ENCODE measurements at places on chromosomes 2 and 18.

DNA sequence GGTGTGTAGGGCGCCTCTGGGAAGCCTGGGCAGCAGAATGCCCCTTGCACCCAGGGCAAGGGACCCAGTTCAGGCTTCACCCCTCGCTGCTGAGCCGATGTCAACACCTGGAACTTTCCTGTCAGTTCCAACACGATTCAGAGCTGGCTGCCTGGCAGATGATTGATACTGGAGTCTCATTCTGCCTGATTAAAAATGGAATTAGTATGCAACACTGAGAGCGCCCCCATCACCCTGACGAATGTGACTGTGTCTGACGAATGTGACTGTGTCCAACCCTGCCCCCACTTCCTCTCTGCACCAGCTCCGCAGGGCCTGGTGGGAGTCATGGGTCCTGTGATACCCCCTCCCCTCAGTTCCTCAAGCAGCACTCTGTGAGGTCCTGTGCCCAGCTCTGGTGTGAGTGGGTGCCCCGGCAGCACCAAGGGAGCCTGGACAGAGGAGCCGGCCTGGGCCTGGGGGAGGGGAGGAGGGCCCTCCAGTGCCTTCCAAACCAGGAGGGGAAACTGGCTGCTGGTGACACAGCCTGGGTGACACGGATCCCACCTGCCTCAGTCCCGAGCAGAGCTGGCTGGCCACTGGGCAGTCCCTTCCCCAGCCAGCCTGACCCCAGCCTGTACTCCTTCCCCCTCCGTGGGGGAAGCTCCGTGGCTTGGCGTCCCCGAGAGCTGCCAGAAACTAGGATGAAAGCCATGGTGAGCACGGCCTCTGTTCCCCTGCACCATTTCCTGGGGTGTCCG lies 41.4 kb upstream of the ALPP start:
- no peaks in the 10 kb centered on the region for H3K36me3 ChIP-seq
- DNase-seq: no peak
- H3K27me3 ChIP-seq: peaks cover 15% of the 10 kb centered on the region
- H3K4me1 ChIP-seq: peaks cover 3% of the 10 kb centered on the region
- H3K27ac ChIP-seq: no peak overlapping the region

DNA sequence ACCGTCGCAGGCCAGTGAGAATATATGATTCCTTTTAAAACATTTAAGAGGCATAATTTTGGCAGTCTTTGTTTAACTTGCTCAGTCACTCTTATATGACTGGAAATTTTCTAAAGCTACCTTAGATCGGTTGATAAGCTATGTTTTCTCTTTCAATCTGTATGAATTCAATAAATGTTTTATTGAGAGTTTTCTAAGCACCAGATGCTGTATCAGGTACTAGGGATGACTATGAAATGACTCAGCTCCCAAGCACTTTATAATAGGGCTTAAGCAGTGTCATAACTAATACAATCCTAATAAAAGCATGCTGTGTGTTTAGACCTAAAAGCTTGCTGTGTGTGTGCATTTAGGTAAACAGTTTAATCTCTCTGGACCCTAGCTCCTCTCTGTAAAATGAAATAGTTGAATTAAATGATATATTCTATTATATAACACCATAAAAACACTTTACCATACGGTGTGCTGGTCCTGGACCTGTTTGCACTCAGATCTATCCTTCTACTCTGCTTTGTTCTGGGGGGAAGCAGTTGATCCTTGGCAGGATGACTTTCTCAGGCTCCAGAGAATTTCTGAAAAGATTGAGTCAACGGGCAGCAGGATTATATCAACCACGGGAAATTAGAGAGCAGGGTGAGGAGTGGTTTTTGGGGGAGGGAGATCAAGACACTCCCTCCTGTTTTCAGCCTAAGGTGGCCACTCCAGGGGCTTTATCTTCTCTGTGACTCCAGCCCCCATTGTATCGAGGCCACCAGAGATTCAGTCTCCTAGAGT lies 26.1 kb upstream of the SLC38A11 start:
- no peak overlapping the region for H3K4me3 ChIP-seq
- no peak for DNase-seq
- H3K4me1 ChIP-seq: peaks cover 13% of the 10 kb centered on the region
- no peak overlapping the region for H3K27ac ChIP-seq
- no peaks in the 10 kb centered on the region for H3K27me3 ChIP-seq

GRCh38 chr2:181440919-181441318 lies 16.3 kb upstream of the ITGA4 start:
- no peak overlapping the region for H3K27ac ChIP-seq
- H3K4me1 ChIP-seq: no peaks in the 10 kb centered on the region
- no peaks in the 10 kb centered on the region for H3K36me3 ChIP-seq
- no peak overlapping the region for H3K4me3 ChIP-seq
- H3K27me3 ChIP-seq: no peaks in the 10 kb centered on the region

DNA sequence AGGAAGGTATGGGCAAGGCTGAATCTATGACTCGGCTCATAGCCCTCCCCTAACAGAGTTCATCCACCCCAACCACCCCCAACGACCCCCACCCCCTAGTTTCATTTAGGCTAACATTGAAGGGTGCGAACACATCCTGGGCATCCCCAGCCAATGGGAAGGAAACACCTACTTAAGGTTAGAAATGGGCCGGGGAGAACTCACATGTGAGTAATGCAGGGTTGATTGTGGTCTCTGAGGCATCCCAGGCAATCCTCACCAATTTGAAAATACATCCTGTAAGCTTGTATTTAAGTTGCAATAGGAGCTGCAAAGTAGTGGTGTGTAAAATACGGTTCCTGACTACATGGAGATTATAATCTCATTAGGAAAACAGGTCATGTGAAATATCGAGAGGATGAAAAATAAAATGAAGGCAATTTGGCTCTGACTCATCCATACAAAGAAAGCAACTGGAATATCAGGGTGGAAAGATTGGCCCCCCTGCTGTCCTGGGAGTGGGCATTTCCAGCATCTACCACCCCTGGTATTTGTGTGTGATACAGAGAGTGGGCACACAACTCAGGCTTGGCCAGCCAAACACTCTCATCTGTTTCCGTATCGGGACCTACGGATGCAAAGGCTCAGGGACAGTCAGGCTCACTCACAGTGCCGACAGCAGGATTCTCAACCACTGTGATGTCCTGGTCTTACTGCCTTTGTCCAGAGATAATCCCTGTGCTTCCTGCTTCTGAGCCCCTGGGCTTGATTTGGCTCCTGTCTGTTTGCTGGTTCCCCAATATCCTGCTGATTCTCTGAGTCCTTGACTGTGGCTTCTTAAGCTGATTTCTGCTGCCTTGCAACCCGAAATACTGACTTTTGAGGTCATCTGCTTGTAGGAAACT lies 90.0 kb upstream of the NCKAP5 start:
- DNase-seq: peak; percentile 9
- H3K4me3 ChIP-seq: no peak overlapping the region
- H3K27ac ChIP-seq: no peak overlapping the region
- no peaks in the 10 kb centered on the region for H3K27me3 ChIP-seq
- H3K4me1 ChIP-seq: peaks cover 5% of the 10 kb centered on the region
- no peaks in the 10 kb centered on the region for H3K36me3 ChIP-seq

DNA sequence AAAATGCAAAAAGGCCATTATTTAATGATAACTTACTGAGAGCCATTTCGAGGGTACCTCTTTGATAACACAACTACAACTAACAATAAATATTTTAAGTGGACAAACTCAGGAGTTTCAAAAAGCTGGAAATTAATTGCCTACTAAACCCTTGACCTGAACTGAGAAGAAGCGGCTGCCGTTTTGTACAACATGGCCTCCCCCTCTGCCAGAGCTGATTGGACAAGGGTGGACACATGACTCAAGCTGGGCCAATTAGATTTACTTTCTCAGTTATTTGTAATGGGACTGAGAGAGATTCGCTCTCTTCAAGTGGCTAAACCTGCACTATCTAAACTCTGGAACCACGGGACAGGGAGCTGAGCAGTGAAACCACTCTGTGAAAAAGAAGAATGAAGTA lies 135.9 kb upstream of the SERPINE2 start:
- H3K4me3 ChIP-seq: no peak overlapping the region
- no peaks in the 10 kb centered on the region for H3K27me3 ChIP-seq
- H3K4me1 ChIP-seq: peaks cover 18% of the 10 kb centered on the region

DNA sequence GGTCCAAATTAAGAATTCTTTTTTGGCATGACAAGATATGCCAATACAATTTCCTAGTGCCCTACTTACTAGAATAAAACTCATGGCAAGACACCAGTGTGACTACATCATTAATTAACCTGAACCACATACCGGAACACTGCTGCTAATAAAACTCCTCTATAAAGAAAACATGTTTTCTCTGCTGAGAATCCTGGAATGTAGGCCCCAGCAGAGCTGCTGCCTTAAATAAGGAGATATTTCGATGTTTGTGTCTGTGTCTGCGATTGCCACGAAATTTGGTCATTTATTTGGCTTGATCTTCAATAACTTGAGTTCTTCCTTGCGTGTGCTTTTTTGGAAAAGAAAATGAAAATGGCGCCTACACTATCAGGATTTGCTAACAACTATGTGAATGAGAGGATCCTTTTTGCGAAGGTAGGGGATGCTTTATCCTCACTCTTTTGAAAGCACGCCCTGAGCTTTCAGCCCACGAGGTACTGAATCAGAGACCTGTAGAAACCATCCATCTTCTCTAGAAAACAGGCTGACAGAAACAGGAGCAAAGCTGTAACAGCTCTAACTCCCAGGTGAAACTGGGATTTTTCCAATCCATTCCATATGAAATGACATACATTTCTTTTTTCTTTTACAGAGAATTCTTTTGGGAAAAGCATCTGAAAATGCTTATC lies 27.0 kb downstream of the KLF7 start:
- H3K27ac ChIP-seq: peak overlapping the region; percentile 28
- no peak for DNase-seq
- peaks cover 37% of the 10 kb centered on the region for H3K36me3 ChIP-seq
- H3K4me3 ChIP-seq: no peak overlapping the region

- H3K4me3 ChIP-seq: no peak overlapping the region
- no peaks in the 10 kb centered on the region for H3K4me1 ChIP-seq
- H3K36me3 ChIP-seq: peaks cover 9% of the 10 kb centered on the region
- H3K27me3 ChIP-seq: peaks cover 2% of the 10 kb centered on the region
- no peak for DNase-seq
These were observed 68.2 kb upstream of the STON1 start for GRCh38 chr2:48461721-48462120.

- H3K4me1 ChIP-seq: peaks cover 8% of the 10 kb centered on the region
- H3K27me3 ChIP-seq: no peaks in the 10 kb centered on the region
- H3K36me3 ChIP-seq: no peaks in the 10 kb centered on the region
- no peak for DNase-seq
- no peak overlapping the region for H3K4me3 ChIP-seq
These were observed 189.6 kb upstream of the SP5 start for GRCh38 chr2:170525566-170525900.
